ENCODE measurements at places on chromosomes 6 and 20.

- no peak for DNase-seq
Measured at GRCh38 chr6:63476302-63476701, 96.0 kb upstream of the LOC128125822 start.

DNA sequence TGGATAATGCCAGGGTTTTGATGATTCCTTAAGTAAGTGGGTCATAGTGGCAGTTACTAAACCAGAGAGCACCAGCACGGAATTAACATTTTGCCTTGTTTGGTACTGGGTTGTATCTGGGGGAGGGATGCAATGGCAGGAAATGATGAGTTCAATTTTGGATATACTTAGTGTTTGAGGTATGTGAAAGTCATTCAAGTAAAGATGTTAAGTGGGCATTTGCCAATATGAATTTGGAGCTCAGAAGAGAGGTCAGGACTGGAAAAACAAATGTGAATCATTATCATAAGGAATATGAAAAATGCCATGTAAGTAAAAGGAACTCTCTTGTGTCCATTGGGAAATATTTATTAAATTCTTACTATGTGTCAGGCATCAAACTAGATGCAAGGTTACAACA, 6.2 kb downstream of the PXT1 start:
- no peak for DNase-seq

GRCh38 chr6:20182926-20183521, 29.2 kb downstream of the MBOAT1 start:
- DNase-seq: no peak

DNA sequence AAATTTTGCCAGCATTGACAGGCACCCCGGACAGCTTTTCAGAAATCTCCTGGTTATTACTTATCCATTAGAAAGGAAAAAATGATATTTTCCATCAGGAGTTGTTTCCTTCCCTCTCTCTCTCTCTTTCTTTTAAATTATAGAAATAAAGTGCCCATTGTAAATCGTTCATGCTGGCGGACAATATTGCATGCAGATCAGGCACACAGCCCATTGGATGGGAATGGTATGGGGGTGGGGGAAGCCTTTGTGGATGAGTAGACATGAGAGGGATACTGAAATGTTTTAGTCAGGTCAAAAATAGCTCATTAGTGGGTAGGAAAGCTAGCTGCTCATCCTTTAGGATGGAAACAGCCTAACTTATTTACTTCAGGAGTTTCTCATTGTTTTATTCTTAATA, 764.9 kb upstream of the MMS22L start:
- DNase-seq: no peak

DNA sequence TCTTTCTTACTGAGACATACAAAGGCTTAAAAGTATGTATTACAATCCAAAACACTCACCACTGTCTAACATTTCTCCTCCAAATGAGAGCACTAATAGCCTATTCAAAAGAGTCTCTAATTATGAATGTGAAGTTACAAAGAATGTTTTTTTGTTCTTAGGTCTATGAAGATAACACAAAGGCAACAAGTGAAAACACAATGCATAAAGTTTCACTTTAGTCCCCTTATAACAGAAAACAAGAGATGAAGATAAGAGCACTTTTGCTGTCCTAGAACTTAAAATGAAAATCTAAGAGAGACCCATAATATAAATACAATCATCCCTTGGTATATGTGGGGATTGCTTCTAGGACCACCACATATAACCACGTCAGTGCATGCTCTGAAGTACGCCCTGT, 25.6 kb downstream of the ITCH start:
- no peak for DNase-seq

- DNase-seq: no peak
Measured at GRCh38 chr6:168418711-168419121, 22.3 kb upstream of the SMOC2 start.

DNA sequence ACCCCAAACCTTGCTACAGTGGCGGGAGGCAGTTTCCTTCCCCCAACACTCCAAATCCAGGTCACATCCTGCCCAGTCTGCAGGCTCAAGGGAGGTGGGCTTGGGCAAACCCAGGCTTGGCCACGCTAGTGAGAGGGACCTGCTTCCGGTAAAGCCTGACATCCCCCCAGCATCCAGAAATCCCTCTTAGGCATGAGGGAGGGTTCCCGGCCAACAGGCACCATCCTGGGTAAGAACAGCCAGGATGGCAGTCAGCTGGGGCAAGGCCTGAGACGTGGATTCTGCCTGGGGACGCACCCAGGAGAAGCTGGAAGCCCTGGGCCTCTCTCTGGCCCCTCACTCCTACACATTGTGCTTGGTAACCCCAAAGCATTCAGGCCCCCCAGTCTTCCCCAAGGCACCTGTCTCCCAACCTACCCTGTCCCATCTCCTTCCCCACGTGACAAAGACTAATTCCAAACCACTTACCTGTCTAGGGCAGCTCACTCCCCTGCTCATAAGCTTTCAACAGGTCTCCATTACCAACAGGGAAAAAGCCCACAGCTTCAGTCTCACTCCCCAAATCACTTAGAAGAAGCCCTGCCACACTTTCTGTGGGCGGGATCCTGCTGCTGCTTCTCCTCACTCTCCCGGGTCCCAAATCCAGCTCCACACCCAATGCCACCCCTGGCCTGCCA, 2.1 kb downstream of the C20orf144 start:
- DNase-seq: no peak

- DNase-seq: no peak
Measured at GRCh38 chr20:37619496-37619895, 74.3 kb upstream of the CTNNBL1 start.

DNA sequence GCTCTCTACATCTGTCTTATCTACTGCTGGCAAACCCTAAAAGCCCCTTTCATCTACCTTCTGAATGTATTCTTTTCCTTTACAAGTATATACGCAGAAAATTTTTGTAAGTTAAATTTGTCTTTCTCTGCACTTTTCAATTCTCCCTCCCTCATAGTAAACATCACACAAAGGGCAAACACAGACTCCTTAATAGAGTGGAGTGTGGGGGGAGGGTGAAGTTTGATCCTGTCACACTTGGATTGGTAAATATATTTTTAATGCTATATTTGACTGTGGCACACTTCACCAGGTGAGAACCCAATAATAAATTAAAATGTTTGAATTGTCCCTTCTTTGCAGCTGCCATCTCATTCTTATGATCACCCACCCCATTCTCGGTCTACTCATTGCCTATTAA, 33.2 kb upstream of the PAQR8 start:
- no peak for DNase-seq

DNA sequence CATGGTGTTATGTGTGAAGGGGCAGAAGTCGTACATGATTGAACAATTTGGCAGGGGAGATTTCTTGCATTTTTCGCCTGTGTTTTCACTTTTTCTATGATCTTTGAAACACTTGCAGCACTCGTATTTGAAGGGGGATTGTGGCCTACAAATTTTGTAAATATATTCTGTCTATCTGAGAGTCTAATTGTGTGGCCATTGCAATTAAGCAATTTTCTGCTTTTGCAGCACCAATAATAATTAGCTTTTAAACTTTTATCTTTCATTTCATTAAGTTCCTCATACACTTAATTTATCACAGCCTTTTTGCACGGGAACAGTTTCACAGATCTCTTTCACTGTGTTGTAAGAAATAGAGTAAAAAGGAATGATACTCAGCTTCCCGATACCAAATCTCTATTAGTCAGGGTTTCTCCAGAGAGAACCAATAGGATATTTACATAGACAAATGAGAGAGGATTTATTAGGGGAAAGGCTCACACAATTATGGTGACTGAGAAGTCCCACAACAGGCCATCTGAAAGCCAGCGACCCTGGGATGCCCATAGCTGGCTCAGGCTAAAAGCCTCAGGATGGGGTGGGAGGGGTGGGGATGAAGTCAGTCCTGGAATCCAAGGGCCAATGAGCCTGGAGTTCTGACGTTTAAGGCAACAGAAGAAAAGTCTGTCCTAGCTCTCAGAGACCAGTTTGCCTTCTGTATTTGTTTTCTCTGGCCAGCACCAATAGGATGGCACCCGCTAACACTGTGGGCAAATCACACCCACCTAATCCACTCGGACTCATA, 58.3 kb downstream of the KIF6 start:
- no peak for DNase-seq

All from stimulated activated CD4-positive, alpha-beta T cell treated with anti-CD3 and anti-CD28 coated beads, Interleukin-15, amount 100 ng/mL, for 1 hour (primary cell).